ENCODE measurements at places on chromosomes 6 and 20.

- no peak overlapping the region for H3K27ac ChIP-seq
- H3K4me1 ChIP-seq, result no peaks in the 10 kb centered on the region
- no peak overlapping the region for H3K4me3 ChIP-seq
Measured at GRCh38 chr6:70351461-70351860, 48.6 kb upstream of the COL9A1 start.

GRCh38 chr20:53220482-53221307, 248.5 kb downstream of the TSHZ2 start:
- H3K27ac ChIP-seq, result no peak overlapping the region
- peaks cover 10% of the 10 kb centered on the region for H3K36me3 ChIP-seq
- peaks cover 3% of the 10 kb centered on the region for H3K27me3 ChIP-seq
- no peak for DNase-seq
- H3K4me1 ChIP-seq, result peaks cover 5% of the 10 kb centered on the region

DNA sequence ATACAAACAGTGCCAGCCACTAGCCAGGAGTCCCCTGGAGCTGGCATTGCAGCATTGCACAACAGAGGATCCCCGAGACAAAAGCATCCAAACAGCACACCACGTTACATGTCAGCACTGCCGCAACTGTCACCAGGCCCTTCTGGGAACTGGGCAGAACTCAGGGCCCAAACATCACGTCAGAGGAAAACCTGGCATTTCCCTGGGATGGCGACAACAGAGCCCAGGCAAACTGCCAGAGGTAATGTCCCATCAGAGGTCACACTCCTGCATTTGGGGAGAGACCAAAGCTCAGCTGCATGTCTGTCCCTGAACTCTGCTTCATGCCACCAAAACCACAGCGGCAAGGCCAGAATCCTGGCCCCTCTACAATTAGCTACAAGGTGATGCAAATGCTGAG, 36.3 kb downstream of the PPP1R3G start:
- H3K27me3 ChIP-seq, result no peaks in the 10 kb centered on the region
- no peak overlapping the region for H3K4me3 ChIP-seq
- no peaks in the 10 kb centered on the region for H3K4me1 ChIP-seq
- H3K27ac ChIP-seq, result no peak overlapping the region
- no peaks in the 10 kb centered on the region for H3K36me3 ChIP-seq

GRCh38 chr6:25544833-25545232, 107.2 kb upstream of the SCGN start:
- H3K27me3 ChIP-seq, result no peaks in the 10 kb centered on the region
- DNase-seq, result no peak
- no peak overlapping the region for H3K27ac ChIP-seq
- no peaks in the 10 kb centered on the region for H3K36me3 ChIP-seq

- H3K36me3 ChIP-seq, result no peaks in the 10 kb centered on the region
- no peak overlapping the region for H3K27ac ChIP-seq
- H3K4me1 ChIP-seq, result peaks cover 9% of the 10 kb centered on the region
- no peak for DNase-seq
- H3K27me3 ChIP-seq, result peaks cover 2% of the 10 kb centered on the region
Measured at GRCh38 chr6:16494793-16495192, 256.4 kb downstream of the GMPR start.

DNA sequence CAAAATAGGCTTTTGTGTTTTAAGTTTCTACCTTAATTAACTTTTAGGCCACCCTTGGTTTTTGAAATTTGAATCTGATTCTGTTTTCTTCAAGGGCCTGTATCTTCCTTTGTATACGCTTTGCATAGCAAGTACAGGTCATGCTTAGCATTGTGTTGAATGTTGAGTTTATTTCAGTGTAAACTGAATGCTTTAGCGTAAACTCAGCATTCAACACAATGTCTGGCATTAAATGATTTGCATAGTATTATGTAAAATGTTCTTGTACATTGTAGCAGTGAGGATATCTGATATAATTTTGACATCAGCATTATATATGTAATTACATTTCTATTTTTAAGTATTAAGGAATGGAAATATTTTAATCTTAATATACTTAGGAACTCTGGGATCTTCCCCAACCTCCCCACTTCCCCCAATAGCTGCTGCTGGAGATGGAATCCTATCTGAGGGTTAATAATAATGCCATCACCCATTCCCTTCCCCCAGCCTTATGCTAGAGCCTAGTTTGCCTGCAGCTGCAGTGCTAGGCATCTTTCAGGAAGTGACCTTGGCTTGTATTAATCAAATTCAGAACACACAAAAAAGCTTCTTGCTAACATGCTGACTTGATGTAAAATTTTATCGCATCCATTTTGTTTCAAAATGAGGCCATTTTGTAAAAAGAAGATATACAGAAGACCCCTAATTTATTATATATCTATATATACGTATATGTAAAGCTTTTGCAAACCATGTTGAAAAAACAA, 73.1 kb downstream of the NCOA3 start:
- H3K27me3 ChIP-seq, result no peaks in the 10 kb centered on the region
- peaks cover 21% of the 10 kb centered on the region for H3K4me1 ChIP-seq
- H3K36me3 ChIP-seq, result peaks cover 21% of the 10 kb centered on the region
- DNase-seq, result no peak

GRCh38 chr6:34115403-34115795, 30.5 kb downstream of the GRM4 start:
- H3K27me3 ChIP-seq, result peaks cover 25% of the 10 kb centered on the region
- peak overlapping the region; percentile 55 for H3K4me3 ChIP-seq
- peak overlapping the region; percentile 93 for H3K27ac ChIP-seq
- no peak for DNase-seq
- peaks cover 5% of the 10 kb centered on the region for H3K36me3 ChIP-seq
- peaks cover 67% of the 10 kb centered on the region for H3K4me1 ChIP-seq

DNA sequence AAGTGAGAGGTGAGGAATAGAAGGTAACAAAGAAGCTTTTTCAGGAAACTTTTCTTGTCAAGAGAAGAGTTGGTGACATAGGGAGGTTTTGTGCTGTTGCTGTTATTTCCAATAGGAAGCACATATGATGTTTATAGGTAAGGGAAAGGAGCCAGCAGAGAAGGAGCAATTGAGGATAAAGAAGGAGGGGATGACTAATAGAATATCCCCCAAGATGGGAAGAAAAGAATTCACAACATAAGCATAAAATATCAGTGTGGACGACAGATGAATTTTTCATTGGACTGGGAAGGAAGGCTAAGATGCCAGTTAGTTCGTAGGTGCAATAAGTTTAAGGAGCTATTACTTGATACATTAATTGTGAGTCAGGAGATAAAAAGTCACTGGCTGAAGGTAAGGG, 8.5 kb upstream of the BEND6 start:
- DNase-seq, result no peak
- H3K4me1 ChIP-seq, result no peaks in the 10 kb centered on the region
- no peaks in the 10 kb centered on the region for H3K27me3 ChIP-seq
- no peak overlapping the region for H3K4me3 ChIP-seq

DNA sequence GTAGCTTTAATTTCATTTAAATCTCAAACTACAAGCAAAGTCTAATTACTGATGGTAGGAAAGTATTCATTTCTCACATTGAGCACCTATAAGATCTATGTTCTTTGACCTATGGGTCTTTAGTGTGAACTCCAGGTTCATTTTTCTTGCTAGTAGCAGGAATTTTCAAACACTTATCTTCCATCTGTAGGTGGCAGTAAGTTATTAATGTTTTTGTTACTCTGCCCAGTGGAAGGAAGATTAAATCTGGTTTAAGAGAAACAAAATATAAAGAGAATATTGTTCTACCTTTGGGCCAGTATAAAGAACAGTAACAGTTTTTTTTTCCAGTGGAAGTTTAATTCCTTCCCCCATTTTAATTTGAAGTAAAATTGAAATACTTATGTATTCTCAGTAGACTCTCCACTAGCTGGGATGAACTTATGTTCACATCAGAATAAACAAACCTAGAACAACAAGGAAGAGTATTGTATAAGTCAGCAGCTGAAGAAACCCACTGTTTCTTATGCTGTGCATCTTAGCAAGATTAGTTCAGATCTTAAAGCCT, 328.2 kb downstream of the PHF3 start:
- no peaks in the 10 kb centered on the region for H3K27me3 ChIP-seq
- DNase-seq, result no peak

DNA sequence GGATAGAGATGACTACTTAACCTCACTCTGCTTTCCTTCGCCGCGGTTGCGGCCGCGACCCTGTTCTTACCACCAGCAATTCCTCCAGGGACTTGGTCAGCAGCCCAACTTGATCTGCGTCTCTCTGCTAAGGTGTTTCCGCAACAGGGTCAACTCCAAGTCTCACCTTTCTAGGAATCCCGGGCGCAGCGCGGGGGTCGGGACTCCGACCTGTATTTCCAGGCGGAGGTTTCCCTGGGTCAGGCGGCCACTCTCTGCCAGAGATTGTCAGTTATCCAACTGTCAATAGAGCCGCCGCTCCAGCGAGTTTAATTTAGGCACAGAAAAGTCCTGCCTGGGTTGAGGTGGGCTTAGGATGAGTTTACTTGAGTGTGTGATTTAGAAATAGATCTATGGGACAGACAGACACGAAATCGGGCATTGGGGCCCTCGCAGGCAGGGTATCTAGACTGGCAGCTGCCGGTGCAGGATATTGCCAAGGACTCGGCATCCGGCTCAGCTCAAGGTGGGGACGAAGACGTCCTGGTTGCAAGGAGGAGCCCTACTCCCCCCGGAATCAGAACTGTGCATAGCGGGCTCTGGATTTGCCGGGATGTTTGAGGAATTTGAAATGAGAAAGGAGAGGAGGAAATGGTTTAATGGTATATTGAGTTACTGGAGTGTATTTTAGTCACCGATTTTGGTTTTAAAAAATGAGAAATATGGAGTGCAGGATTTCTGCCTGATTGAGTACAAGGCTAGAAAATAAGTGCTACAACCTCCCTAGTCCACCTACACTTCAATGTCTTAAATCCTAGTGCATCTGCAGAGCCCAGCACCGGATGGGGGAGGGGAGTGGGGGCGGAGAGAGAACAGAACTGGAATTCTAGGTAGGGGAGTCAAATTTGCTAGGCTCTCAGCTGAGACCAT, 23.7 kb downstream of the POM121L2 start:
- H3K27ac ChIP-seq, result no peak overlapping the region
- DNase-seq, result peak; percentile 46
- peak overlapping the region; percentile 85 for H3K4me3 ChIP-seq
- H3K4me1 ChIP-seq, result peaks cover 15% of the 10 kb centered on the region
- peaks cover 4% of the 10 kb centered on the region for H3K36me3 ChIP-seq

GRCh38 chr6:85917522-85917921, 274.8 kb upstream of the SYNCRIP start:
- no peak overlapping the region for H3K4me3 ChIP-seq
- H3K27ac ChIP-seq, result no peak overlapping the region
- no peak for DNase-seq
- peaks cover 2% of the 10 kb centered on the region for H3K27me3 ChIP-seq
- no peaks in the 10 kb centered on the region for H3K36me3 ChIP-seq
- no peaks in the 10 kb centered on the region for H3K4me1 ChIP-seq

GRCh38 chr20:34045930-34046725, 52.4 kb downstream of the RALY start:
- H3K27me3 ChIP-seq, result peaks cover 5% of the 10 kb centered on the region
- no peak overlapping the region for H3K4me3 ChIP-seq
- H3K4me1 ChIP-seq, result peaks cover 56% of the 10 kb centered on the region

DNA sequence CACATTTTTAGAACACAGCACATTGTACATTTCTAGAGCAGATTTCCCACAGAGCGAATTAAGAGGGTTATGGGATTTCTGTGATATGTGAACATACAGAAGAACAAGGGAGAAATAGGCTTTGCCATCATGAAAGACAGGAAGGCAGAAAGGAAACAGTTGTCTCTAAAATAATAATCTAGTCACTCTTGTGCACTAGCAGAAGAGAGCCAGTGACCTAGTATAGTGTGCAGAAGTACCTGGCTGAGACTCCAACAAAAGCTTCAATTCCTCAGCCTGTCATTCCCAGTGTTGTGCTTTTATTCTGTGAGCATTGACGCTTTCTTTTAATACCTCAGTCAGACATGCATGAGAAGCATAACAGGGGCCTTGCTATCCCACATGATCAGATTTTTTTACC, 17.8 kb upstream of the DCBLD1 start:
- DNase-seq, result no peak
- H3K27ac ChIP-seq, result no peak overlapping the region
- no peak overlapping the region for H3K4me3 ChIP-seq
- H3K27me3 ChIP-seq, result no peaks in the 10 kb centered on the region
- peaks cover 1% of the 10 kb centered on the region for H3K4me1 ChIP-seq

DNA sequence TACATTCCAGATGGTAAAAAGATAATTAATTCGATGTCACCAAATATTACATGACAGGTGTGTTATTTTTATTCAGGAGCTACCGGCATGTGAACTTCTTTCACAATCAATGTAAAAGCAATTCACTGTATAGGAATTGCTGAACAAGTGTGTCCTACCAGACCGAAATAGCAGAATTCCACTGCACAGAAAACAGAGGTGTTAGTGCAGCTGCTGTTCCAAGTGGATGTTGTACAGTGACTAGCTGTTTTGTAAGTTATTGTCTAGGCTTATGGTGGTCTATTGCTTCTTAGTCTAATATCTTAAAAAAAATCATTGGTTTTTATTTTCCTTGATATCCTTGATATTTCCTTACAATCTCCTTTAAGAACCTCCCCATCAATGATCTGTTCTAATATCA, 107.4 kb downstream of the COL19A1 start:
- DNase-seq, result no peak
- H3K27me3 ChIP-seq, result peaks cover 5% of the 10 kb centered on the region
- no peak overlapping the region for H3K27ac ChIP-seq
- H3K4me1 ChIP-seq, result peaks cover 12% of the 10 kb centered on the region

DNA sequence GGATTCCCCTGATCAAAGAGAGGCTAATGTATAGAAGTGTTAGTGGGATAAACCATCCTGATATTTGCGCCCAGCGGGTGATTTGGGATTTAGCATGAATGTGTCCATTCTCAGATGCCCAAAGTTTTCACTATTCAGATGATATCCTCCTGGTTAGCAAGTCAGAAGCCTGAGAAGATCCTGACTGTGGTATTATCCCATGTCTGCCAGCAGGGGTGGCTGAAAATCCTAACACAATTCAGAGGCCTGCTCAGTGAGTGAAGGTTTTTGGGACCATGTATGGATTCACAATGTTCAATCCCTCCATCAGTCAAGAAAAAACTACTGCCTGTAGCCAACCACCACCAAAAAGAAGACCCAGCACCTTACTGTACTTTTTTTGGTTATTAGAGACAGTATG, 34.1 kb upstream of the SPACA1 start:
- H3K27ac ChIP-seq, result no peak overlapping the region
- H3K36me3 ChIP-seq, result no peaks in the 10 kb centered on the region
- DNase-seq, result no peak
- no peak overlapping the region for H3K4me3 ChIP-seq
- no peaks in the 10 kb centered on the region for H3K27me3 ChIP-seq
- no peaks in the 10 kb centered on the region for H3K4me1 ChIP-seq

DNA sequence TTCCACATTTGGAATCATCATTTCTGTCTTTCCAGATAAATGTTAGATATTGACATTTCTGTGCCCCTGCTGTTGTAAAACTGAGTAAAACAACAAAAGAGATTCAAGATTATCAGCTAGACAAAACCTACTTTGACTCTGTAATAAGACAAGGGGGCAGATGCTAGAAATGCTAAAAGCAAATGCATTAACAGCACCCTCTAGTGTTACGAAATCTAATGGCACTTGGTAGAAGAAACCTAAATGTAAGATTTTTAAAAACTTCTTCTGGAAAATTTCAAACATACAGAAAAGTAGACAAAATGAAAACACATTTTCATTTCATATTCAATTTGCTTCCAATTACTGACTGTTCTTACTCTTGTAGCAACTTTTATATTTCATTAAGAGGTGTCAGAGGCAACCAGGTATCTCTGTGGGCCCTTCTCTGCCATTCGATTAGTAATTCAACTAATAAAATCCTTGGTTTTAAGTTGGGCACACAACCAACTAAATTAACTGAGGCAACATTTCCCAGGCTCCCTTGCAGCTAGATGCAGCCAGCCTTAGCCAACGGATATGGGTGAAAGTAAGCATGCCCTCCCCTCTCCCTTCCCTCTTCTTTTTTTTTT, 45.0 kb downstream of the SLC23A2 start:
- H3K27me3 ChIP-seq, result no peaks in the 10 kb centered on the region
- DNase-seq, result no peak
- no peaks in the 10 kb centered on the region for H3K36me3 ChIP-seq
- H3K27ac ChIP-seq, result no peak overlapping the region
- H3K4me3 ChIP-seq, result no peak overlapping the region
- H3K4me1 ChIP-seq, result no peaks in the 10 kb centered on the region
